ENCODE measurements at places on chromosomes 7 and 10.

DNA sequence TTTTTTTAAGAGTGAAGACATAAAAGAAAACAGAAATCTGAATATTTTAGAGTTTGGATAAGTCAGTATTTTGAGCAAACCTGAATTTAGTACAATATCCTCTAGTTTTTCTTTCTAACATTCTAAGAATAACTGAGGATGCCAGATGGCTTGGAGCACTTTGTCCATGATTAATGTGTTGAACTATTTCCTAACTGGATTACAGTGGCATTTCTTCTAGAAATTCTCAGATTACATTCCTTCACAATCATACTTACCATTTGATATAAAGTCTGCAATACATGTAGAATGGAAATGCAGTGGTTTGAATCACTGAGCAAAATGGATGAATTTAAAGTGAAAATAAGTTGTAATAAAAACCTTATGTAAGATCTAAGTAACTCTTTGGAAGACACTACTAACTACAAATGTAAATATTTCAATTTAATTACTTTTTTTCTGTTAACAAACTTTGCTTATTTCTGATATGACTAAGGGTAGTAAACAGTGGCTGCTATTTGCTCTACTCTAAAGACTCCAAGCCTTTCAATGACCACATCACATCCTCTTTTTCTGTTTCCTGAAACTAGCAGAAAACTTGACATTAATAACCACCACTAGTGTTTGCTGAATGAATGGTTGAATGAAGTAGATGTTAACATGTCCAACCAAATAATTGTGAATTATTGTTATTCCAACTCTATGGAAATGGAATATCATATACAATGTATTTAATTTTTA lies 102.8 kb downstream of the PRKG1 start:
- no peak for DNase-seq

GRCh38 chr7:94412762-94413322 lies 18.1 kb downstream of the COL1A2 start:
- DNase-seq, result no peak

DNA sequence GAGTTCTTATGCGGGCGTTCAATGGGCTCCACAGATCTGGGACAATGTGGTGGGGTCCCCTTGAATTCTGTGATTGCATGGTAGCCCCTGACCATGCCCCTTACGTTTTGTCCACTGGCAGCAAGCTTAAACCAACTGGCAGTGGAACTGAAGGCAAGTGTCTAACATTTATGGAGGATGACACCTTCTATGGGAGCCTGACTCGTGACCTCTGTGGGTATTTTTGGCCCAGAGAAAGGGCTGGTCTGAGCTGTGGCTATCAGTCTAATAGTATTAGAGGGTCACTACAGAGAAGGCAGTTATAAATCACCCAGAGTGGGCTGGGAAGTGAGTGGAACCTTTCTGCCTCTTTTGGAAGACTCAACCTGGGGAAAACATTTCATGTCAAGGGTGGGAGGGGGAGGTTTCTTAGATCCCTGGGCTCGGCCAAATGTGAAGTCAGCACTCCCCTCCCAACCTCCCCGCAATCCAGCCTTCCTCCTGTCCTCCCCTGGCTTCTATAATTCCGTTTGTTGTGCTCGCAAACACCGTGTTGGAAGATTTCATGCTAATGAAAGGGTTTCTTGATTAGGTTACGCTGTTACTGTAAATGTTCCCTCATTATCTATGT lies 322.7 kb downstream of the RPS24 start:
- DNase-seq, result no peak

- no peak for DNase-seq
Observed at GRCh38 chr7:2373124-2373556, 18.5 kb downstream of the EIF3B start.

- DNase-seq, result no peak
Observed at GRCh38 chr10:73867126-73867807, 7.1 kb downstream of the CAMK2G start.

DNA sequence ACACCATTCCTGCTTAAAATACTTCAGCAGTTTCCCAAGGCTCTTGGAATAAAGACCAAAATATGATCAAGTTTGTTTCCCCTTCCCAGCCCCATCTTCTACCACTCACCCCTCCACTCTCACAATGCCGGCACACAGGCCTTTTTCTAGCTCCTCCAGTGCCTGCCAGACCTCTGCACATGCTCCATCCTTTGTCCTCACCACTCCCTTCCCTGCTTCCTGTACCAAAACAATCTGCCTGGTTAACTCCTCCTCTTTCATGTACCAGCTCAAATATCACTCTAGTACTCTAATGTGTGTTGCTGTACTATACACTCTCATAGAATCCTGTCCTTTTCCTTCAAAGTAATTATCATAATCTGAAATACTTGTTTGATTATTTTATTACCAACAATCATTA lies 19.4 kb downstream of the SCRN1 start:
- DNase-seq, result no peak

Data from bone marrow (tissue), 2 donors.